ENCODE measurements at places on chromosomes 4 and X. TPM values are rescaled to one million over a fixed set of nuclear protein-coding genes. Genes with fewer than 3 reads are reported as not detected.

PAGE2 gene
- total RNA-seq: not detected

SNCA gene
- 2.0 TPM for total RNA-seq

EPGN gene
- total RNA-seq: 0.17 TPM

MND1 gene
- total RNA-seq: 2.2 TPM

DMP1 gene
- total RNA-seq: not detected

GATA1 gene
- not detected for total RNA-seq

USP17L18 gene
- total RNA-seq: not detected

FGB gene
- not detected for total RNA-seq

All from smooth muscle cell of trachea (primary cell).